ENCODE measurements at places on chromosomes 5 and 9. TPM values are rescaled to one million over a fixed set of nuclear protein-coding genes. Genes with fewer than 3 reads are reported as not detected.
A peak's percentile ranks its signal among the peaks of the same experiment; 100 is the strongest.

LCN9 gene
- total RNA-seq, result not detected

CCDC192 gene
- not detected for total RNA-seq

PCA3 gene
- total RNA-seq, result not detected

LEAP2 gene
- not detected for total RNA-seq

ANXA2R gene
- total RNA-seq, result 4.8 TPM

C9orf72 gene
- total RNA-seq, result 10.4 TPM

IL13 gene
- not detected for total RNA-seq

TRMO gene
- 14.3 TPM for total RNA-seq

INSL6 gene
- not detected for total RNA-seq

FBLL1 gene
- 0.07 TPM for total RNA-seq

- peak; percentile 67 for DNase-seq
Observed at GRCh38 chr5:88045931-88046461, 222.6 kb downstream of the TMEM161B start.

- no peak for DNase-seq
Observed at GRCh38 chr9:94780516-94780950, 54.0 kb downstream of the AOPEP start.

- no peak for DNase-seq
Observed at GRCh38 chr5:60402161-60402785, 297.7 kb downstream of the DEPDC1B start.

- no peak for DNase-seq
Observed at GRCh38 chr5:119276978-119277377, 78.8 kb upstream of the TNFAIP8 start.

- no peak for DNase-seq
Observed at GRCh38 chr5:115671939-115672338, 46.1 kb upstream of the TMED7 start.

- DNase-seq, result peak; percentile 74
Observed at GRCh38 chr5:142845954-142846398, 75.8 kb downstream of the ARHGAP26 start.

DNA sequence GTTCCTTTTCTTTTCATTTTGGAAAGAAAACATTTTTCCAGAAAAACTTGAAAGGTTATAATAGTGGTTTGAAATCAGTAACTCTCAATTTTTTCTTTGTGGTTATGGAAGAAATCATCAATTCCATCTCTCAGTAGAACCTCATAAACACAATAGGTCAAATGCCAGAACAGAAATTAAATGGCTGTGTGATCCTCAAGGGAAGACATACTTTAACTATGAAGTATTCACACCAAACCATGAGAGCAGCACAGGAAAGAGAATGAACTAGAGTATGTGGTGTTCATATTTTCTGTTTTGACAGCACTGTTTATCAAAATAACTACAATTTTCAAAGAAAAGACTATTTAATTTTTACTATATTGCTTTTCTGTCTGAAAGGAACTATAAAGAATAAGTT lies 29.7 kb upstream of the EFNA5 start:
- no peak for DNase-seq

DNA sequence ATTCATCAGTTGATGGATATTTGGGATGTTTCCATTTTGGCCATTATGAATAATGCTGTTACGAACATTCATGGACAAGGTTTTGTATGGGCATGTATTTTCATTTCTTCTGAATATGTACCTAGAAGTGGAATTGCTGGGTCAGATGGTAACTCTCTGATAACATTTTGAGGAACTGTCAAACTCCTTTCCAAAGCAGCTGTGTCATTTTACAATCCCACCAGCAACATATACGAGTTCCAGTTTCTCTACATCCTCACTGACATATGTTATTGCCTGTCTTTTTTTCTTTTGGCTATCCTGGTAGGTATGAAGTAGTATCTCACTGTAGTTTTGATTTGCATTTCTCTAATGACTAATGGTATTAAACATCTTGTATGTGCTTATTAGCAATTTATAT lies 86.7 kb downstream of the PRKACG start:
- DNase-seq, result no peak
